HS-27A (cell line): ENCODE measurements at places on chromosomes 3 and 15.

GRCh38 chr3:171781711-171782127 lies 28.6 kb downstream of the PLD1 start:
- DNase-seq, result no peak

- DNase-seq, result no peak
Measured at GRCh38 chr15:35929740-35930444, 383.9 kb upstream of the DPH6 start.

DNA sequence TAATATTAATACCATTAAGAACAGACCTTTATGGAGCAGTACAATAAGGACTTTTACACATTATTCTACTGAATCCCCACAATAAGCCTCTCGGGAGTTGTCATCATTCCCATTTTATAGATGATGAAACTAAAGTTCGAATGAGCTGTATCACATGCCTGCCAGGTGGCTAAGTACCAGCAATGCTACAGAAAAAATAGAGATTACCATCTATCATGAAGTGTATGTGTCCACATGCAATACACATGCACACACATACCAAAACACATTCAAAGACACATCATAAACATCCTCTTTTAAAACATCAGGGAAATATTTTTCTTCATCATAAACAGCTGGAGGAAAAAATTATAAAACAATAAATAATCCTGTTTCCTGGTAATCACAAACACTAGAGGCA lies 136.6 kb downstream of the SUCLG2 start:
- no peak for DNase-seq

DNA sequence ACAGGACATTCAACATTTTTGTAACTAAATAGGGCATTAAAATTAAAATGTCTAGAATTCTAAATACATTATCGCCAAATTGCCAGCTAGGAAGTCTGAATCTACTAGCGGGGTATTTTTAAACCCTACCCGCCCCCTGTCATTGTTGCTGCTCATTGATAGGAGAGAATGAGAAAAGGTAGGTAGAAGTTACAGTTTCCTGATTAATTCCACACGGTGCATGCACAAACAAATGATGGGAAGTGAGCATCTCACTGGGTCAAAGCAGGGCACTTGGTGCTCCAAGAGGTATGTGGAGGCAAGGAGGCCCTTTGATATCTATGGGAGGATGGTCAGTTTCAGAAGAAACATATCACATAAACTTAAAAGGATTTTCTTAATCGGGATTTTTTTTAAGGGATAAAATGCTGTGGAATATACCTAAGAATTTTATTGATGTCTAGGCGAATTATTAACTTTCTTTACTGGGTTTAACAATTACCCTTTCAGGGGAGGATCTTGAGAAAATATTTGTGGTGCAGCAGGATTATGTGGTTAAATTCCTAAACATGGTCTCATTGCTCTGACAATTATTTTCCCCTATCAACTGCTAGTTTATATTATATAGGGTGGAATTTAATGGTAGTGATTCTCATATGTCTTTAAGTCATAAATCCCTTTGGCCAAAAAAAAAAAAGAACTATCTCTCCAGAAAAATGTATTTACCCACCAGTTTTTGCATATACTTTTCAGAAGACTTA lies 236.0 kb upstream of the GOLGA6L4 start:
- DNase-seq, result no peak

DNA sequence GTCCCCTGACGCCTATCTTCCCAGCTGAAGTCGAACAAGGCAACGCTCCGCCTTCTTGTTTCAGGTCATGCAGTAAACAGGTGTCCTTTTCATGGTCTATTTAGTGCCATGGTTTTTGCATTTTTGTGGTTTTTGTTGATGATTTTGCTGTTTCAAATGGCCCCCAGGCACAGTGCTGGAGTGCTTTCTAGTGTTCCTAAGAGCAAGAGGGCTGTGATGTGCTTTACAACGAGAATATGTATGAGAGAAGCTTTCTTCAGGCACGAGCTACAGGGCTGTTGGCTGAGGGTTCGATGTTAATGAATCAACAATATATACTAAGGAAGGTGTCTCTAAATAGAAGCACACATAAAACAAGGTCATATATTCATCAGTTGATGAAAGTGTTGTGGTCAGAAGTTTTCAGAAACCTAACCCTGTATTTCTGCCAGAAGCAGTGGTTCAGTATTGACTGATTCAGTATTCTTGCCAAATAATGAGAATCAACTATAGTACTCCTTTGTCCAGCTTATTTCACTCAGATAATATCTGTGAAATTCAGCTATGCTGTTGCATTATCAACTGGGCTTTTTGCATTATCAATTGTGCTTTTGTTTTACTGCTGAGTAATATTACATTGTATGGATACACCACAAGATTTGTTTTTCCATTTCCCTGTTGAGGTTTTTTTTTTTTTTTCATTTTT lies 18.5 kb downstream of the LIMD1 start:
- no peak for DNase-seq

DNA sequence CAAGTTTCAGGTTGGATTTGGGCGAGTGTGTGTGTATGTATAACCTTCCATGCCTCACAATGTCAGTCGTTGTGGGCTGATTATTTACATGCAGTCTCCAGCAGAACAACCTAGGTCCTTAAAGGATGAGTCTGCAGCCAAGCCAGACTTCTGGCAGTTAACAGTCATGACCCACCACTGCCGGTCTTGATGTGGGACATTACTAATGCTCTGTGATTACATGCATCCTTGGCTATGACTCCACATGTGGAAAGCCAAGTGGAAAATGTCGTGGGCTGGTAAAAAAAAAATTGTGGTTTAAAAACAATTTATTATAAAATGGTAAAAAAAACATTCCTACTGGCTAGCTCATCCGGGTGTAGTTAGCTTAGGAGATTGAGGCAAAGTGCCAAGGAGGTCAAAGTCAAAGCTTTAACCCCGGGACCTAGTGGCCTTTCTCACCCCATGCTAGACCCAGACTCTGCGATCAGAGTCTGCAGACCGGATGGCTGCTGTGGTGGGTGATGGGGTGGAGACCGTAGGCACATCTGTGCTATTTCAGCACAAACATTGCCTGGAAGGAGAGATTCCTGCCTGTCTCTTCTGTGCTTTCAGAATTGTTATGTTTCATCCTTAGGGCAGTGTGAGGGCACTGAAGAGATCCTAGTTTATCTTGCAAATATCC lies 6.8 kb downstream of the RARRES1 start:
- DNase-seq, result peak; percentile 83

DNA sequence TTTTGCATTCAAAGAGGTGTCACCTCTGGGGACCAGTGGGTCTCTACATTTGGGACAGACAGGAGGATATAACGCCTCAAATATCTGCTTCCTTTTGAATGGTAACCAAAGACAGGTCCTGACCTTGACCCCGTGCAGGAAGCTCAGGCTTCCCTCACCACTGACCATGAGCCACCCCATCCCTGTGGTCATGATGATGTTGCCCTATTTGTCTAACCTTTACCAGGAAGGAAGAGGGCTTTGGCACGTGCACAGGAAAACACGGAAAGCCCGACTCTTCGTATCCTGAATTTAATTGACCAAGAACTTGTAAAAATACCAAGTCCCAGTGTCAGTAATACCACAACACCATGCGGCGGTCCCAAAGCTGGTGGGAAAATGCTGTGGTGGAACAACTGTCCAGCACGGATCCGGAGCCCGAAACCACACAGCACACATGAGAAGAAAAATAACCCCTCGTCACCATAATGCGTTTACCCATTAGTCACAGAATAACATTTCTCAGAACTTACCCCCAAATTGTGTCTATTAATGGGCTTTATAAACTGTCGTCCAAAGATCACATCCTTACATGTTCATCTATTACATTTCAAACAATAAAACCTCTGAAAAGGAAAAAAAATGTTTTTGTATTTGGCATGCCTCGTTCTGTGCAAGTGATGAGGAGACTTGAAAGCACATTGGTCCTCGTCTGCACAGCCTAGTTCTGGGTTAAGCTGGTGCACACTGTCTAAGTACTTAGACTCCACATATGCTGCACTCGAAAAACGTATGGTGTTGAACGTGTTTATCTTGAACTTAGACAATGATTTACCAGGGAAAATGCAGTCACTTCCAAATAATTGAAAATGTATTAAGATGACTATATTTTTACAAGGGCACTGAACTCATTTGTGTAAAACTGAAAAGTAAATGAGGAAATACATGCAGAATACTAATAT lies 118.9 kb upstream of the IGF1R start:
- DNase-seq, result no peak

DNA sequence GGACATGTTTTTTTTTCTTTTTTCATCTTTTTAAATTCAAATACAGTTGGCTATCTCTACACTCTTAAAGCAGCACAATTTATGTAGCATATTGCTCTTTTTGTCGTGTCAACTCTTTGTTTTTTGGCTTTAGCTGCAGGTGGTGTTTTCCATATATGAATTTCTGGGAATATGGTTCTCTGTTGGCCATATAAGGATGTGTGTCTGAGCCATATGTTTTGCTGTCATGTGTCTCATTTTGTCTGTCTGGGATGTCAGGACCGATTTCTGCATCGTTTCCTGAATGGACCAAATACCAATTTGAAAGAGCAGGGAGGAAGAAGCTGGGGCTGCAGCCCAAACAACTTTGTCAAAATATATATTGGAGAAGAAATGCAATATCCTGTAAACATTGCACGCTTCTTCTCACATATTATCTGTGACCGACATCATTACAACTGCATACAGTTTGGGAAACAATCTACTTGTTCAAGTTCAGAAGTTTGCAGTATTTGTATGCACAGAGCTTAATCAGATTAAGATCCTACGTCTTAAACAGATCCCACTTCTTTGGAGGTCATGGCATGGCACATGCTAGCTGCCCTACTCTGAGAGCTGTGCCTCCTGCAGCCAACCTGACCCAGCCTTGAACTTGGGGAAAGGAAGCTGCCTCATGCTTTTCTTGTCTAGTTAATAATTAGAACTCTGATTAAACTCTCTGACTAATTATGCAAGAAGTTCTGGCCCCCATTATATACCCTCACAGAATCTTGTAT lies 4.0 kb upstream of the SATB1 start:
- no peak for DNase-seq

- DNase-seq, result no peak
Measured at GRCh38 chr15:50542887-50543210, 3.6 kb downstream of the USP50 start.

- no peak for DNase-seq
Measured at GRCh38 chr3:111871809-111872623, 13.0 kb downstream of the PHLDB2 start.

DNA sequence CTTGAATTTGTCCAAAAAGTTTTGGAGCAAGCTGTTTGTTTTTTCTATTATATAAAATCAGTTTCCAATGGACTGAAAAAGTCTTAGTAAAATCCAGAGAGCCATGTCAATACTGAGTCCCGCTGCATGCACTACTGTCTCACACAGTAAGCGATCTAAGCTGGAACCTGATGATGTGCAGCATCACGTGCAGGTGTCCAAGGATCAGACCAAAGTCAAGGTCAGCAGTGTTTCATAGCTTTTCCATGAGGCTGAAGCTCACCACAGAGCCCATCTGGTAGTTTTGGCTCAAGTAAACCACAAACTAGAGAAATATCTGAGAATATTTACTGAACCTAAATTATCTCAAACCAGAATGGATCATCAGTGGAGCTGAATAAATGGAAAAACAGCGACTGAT lies 784.0 kb upstream of the SEMA6D start:
- DNase-seq, result no peak

- no peak for DNase-seq
Measured at GRCh38 chr3:171731691-171732090, 78.6 kb downstream of the PLD1 start.

DNA sequence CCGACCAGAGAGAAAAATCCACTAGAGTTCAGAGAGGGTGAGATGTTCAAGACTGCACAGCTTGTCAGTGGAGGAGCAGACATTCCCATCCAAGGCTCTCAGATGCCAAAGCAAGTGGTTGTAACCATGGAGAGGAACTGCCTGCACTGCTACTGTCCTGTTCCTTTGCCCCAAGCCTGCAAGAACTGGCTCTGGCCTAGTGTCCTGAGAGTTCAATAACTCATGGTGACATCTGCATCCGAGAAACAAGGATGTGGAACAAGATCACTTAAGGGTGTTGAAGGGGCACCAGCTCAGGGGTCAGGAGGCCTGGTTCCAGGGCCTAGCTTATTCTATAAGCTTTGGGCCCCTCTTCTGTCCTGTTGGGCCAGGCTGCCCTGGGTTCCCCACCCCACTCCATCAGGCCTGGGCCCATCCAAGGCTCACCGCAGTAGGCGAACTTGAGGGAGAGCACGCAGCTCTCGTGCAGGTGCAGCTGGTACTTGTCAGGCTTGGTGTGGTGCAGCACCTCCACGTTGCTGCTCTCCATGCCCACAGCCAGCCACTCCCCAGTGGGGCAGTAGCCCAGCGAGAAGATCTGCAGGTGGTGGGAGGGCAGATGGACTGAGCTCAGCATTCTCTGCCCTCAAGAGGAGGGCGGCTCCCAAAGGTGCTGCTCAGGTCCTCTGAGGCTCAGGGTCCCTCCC lies 45.6 kb downstream of the TLE3 start:
- DNase-seq, result no peak

DNA sequence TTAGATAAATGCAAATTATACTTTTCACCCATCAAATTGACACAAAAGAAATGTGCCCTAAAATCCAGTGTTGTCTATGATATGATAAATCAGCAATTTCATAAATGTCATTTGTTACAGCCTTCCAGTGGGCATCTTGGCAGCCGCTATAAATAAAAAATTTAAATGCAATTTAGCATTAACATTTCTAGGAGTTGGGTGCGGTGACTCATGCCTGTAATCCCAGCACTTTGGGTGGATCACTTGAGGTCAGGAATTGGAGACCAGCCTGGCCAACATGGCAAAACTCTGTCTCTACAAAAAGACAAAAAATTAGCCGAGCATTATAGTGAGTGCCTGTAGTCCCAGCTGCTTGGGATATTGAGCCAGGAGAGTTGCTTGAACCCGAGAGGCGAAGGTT lies 65.9 kb upstream of the POMGNT2 start:
- DNase-seq, result no peak

DNA sequence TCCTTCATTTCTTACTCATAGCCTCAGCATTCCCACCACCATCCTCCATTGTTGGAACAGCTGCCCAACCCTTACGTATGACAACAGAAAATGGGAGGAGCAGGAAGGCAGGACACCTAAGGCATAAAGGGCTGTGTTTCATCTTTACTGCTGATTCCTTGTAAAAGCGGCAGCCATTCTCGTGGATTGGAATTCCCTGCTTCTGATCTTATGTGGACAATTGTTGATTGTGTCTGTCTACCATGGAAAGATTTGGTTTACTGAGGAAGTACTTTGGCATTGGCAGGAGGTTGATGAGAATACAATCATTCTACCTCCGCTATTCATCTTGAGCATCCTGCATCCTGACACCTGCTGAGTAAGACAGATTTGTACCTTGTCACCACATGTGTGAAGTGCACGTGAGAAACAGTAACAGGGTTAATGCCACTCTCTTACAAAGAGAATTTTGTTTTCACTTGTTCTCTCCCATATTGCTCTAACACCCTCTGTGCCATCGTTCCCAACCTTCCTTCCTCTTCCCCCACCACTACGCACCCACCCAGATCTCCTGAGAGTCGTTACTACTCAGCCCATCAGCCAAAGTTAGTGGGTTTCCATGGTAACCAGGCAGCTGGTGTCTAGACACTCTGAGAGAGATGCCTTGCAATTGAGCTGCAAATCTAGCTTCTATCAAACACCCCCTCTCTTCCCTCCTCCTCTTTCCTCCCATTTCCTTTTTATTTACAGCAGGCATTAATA lies 75.7 kb downstream of the GAP43 start:
- DNase-seq, result no peak

GRCh38 chr15:60469893-60470641 lies 8.9 kb downstream of the ICE2 start:
- no peak for DNase-seq

- DNase-seq, result no peak
Measured at GRCh38 chr15:29242456-29243242, 27.0 kb downstream of the NSMCE3 start.

GRCh38 chr3:187327845-187328244 lies 36.3 kb upstream of the MASP1 start:
- DNase-seq, result no peak
